ENCODE measurements at places on chromosomes 16 and 17.

GRCh38 chr17:8806253-8806925 is 7.2 kb upstream of the MFSD6L start:
- no peak for DNase-seq

DNA sequence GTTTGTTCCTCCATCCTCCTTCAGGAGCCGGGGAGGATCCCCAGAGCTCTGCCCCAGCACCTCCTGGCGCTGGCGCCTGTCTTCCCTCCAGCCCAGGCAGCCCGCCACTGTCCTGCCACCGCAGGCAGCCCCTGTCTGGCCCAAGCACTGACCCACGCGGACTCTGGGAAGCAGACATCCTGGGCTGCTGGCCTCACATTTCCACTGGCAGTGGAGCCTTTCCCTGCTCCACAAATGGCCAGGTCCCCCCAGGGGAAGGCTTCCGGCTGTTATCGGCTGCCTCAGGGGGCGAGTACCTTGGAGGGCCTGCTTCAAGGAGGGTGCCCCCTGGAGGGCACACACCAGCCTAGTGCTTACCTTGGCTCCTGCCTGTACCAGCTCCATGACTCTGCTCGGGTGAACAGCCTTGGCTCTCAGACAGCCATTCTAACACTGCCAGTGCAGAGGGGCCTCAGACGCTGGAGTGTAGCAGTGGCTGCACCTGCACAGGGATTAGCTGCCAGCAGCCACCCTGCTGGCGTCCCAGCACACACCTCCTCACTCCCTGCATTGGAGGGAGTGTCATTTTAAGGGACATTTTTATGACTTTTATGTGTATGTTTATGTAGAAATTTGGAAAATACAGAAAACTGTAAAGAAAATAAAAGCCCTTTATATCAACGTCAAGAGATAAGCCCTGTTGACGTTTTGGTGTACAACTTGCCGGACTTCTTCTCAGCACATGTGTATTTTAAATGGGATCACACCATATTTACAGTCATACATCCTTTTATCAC is 21.0 kb downstream of the ACE start:
- DNase-seq, result peak; percentile 25

DNA sequence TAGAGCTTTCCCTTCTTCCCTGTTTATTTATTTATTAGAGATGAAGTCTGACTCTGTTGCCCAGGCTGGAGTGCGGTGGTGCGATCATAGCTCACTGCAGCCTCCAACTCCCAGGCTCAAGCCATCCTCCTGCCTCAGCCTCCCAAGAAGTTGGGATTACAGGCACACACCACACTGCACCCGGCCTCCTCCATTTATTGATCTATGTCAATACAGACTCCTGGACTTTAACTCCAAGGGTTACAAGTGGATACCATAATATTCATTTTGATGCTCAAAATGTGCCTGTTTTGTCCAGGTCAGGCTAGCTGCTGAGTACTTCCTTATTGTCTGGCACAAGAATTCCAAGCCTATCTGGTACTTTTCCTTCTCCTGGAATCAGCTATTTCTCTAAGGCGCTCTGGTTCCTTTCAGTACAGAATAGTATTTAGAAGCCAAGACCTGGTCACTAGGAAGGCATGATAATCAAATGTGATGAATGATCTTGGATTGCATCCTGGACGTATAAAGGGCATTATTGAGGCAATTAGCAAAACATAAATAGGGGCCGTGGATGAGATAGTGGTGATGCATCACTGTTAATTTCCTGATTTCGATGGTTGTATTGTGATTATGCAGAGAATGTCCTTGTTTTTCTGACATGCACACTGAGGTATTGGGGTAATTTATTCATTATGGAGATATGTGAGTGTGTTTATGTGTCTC is 21.7 kb downstream of the IL4R start:
- DNase-seq, result no peak

- no peak for DNase-seq
These were observed 10.5 kb downstream of the DBNDD1 start for GRCh38 chr16:90008708-90009145.

- DNase-seq, result peak; percentile 60
These were observed at the start of gene CDH1 for GRCh38 chr16:68737046-68737729. Gene CDH1, plus strand, starts transcription at chr16:68737292. Its CDS starts 124 bp downstream, at chr16:68737416.

DNA sequence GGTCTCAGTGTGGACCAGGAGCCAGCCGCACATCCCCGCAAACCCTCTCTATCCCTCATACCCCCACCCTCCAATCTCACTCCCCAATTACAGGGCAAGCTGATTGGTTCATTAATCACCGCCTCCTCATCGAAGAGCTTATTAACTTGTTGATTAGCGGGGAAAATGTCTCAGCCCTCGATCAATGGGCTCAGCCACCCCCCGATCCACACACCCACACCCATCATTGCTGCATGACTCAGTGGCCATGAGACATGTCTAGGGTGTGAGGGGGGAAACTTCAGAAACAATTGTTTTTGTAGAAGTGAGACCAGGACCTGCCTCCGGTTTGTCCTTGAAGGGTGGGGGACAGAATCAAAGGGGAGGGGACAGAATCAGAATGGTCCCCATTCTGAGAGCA is 2.5 kb upstream of the PYY start:
- DNase-seq, result no peak

GRCh38 chr16:11666103-11667055 is 1.9 kb upstream of the SNN start:
- DNase-seq, result no peak

GRCh38 chr17:58318627-58319172 is 9.9 kb downstream of the TSPOAP1 start:
- DNase-seq, result no peak

DNA sequence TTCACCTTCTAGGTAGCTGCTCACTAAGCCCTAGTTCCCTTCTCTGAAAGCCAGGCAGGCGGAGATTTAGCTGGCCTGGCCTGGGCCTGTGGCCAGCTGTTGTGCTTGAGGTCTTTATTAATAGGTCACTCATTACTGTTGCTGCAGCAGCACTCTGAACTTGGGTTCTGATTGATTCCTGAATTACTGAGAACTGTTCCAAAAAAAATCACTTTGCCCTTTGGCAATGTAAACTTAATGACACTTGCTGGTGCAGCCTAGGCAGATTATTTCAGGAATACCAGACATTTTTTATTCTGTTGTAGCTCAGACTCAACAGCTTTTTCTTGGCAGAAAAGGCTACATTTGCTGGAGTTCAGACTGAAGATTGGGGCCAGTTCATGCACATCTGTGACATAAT is 2.7 kb downstream of the TOM1L1 start:
- no peak for DNase-seq

- DNase-seq, result peak; percentile 1
These were observed 30.4 kb upstream of the FBXW10B start for GRCh38 chr17:15649861-15650421.

DNA sequence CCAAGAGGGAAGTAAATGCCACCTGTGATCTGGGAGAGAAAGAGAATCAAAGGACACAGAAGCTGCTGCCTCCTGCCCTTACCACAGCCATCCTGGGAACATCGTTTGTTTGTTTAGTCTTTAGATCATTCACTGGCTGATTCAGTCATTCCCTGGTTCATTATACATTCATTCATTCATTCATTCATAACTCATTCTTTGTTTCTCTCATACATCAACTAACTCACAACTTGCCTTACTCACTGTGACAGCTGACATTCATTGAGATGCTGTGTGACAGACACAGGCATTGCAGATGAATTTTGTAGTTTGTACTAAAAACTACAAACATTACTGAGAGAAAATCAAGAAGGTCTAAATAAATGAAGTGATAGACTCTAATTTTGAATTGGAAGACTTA is 291.0 kb upstream of the TNRC6C start:
- DNase-seq, result no peak

GRCh38 chr16:3971261-3971660 is 90.7 kb upstream of the CREBBP start:
- DNase-seq, result no peak

DNA sequence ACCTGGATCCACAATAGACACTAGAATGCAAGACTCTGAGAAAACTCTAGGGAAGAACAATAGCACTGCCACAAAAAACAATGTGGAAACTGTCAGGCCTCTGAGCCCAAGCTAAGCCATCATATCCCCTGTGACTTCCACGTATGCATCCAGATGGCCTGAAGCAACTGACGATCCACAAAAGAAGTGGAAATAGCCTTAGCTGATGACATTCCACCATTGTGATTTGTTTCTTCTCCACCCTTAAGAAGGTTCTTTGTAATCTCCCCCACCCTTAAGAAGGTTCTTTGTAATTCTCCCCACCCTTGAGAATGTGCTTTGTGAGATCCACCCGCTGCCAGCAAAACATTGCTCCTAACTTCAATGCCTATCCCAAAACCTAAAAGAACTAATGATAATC is 39.2 kb upstream of the TNRC6C start:
- no peak for DNase-seq

DNA sequence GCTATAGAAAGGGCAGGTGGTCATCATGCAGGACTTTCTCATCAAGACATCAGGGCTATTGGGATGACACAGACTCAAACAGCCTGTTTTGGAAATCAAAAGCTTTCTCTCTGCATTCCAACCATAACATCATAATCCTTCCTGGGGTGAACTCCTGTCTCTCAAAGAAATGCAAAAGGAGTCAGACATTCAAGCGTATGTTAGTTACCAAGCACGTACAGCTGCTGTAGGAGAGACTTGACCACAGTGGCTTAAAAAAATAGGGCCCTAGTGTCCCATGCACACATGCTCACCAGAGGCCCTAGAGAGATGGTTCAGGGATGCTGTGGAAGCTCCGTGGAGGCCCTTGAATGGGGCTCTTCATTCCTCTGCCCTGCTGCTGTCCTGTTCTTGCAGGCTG is 24.6 kb upstream of the FOXF1 start:
- no peak for DNase-seq

DNA sequence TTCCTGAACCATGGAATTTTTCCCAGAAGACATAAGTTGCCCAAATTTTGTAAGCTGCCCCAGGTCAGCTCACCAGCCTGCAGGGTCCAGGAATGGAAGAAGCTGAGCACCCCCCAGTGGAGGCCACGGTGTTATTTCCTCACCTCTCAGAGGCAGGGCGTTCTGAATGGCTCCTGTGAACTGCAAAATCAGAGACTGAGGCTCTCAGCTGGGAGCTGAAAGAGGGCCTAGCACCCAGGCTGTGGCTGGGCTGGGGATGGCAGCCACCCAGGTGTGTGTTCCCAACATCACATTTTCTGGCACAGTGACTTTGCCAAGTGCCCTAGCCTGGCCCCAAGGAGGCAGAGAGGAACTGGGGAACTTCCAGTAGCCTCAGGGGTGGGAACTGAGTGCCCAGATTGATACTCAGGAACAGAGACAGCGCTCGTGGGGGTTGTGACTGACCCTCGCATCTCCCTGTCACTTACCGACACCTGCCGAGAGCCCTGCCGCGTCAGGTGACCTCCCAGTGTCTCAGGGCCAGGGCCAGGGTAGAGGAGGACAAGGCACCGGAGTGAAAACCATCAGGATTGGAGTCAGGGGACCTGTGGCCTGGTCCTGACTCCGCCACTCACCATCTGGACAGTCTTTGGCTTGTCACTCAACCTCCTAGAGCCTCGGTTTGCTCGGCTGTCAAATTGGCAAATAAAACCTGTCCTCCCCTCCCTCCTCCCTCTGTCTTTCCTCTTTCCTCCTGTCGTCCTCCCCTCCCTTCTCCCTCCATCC is 11.3 kb downstream of the CACNG4 start:
- peak; percentile 50 for DNase-seq

- DNase-seq, result no peak
These were observed 17.6 kb upstream of the CBX2 start for GRCh38 chr17:79760197-79760906.

GRCh38 chr16:50469744-50470321 is 78.4 kb upstream of the NKD1 start:
- DNase-seq, result no peak

GRCh38 chr17:31856750-31857149 is 2.3 kb downstream of the COPRS start:
- no peak for DNase-seq

GRCh38 chr17:76561799-76562268 is 22.0 kb downstream of the PRCD start:
- no peak for DNase-seq

GRCh38 chr16:87713451-87714229 is 52.1 kb downstream of the KLHDC4 start:
- DNase-seq, result no peak

DNA sequence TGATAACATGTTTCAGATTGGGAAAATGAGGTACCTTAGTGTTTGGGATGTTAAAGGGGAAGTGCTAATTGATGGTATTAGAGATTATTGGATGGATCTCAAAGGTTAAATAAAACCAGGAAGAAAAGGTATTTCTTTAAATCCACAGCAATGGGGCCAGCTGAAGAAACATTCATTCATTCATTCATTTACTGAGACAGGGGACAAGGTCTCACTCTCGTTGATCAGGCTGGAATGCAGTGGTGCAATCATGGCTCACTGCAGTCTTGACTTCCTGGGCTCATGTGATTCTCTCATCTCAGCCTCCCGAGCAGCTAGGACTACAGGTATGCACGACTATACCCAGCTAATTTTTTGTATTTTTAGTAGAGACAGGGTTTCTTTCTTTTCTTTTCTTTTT is 19.8 kb downstream of the EARS2 start:
- no peak for DNase-seq

- no peak for DNase-seq
These were observed 2.5 kb downstream of the AQP8 start for GRCh38 chr16:25219070-25219737.

DNA sequence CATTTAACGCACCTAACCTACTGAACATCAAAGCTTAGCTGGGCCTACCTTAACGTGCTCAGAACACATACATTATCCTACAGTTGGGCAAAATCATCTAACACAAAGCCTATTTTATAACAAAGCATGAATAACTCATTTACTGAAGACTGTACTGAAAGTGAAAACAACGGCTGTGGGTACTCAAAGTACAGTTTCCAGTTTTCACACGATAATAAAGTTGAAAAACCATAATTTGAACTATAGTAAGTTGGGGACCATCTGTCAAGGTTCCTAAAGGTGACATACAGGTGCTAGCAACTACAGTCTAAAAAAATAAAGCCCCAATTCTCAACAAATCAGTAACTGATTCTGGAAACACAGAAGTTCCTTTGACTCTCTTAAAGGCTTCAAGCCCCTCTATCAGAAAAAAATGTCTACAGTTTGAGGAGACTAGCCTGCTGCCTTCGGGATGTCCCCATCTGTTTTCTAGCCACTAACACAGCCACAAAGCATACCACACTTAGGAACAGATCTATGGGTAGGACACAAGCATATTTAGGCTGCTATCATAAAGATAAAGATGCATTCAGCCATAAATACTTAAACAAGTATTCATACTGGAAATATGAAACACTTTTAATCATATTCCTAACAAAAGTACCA is 71.3 kb downstream of the KANSL1 start:
- no peak for DNase-seq

GRCh38 chr16:75695708-75696107 is 5.6 kb downstream of the DUXB start:
- peak; percentile 15 for DNase-seq

- DNase-seq, result no peak
These were observed 34.9 kb downstream of the TOM1L2 start for GRCh38 chr17:17937201-17937853.

- peak; percentile 23 for DNase-seq
These were observed 546.0 kb upstream of the PSMD7 start for GRCh38 chr16:73750639-73751038.

GRCh38 chr16:65767125-65767524 is 599.4 kb upstream of the CDH5 start:
- DNase-seq, result no peak

- no peak for DNase-seq
These were observed 326.1 kb upstream of the MAF start for GRCh38 chr16:79926451-79927205.

- DNase-seq, result no peak
These were observed 2.3 kb upstream of the MPP2 start for GRCh38 chr17:43909537-43910231.

Data from HEK293T (cell line).